Activated naive CD8-positive, alpha-beta T cell treated with anti-CD3 and anti-CD28 coated beads for 36 hours (primary cell): ENCODE measurements at places on chromosomes 6 and 20. TPM values are rescaled to one million over a fixed set of nuclear protein-coding genes. Genes with fewer than 3 reads are reported as not detected.

Gene CLPSL1
- not detected for total RNA-seq

Gene TGM2
- total RNA-seq: not detected

Gene TNFRSF6B
- total RNA-seq: not detected

Gene TTK
- 34.6 TPM for total RNA-seq

Gene LTB
- total RNA-seq: 273 TPM

Gene ATP6V1G2
- 1.5 TPM for total RNA-seq

Gene PRPH2
- total RNA-seq: not detected

DNA sequence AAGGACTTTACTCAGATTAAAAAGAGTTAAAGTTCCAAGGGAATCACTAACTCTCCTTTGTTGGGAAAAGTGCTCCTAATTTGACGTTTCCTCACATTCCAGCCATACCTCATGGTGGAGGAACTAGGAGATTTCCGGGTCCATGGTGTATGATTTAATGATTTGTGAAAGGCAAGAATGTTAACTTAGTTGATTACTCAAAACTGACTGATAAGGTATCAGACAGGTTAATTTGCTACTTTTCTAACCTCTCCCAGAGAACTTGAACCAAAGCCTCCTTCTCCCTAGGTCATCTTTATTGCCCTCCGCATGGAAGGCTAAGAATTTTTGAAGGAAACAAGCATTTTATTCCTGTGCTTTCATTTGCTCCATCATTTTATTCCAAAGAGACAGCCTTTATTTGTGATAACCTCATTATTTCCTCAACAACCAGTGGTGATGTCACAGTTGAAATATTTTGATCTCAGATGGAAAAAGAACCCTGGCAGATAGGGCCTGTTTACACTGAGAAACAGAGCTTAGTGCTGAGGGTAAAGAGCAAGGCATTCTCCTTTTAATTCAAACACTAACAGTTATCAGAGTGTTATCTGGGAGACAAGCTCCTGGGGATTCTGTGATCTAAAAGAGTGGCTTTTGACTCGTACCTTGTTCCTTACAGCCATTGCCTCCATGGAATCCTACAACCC, 57.4 kb upstream of the BMP2 start:
- peaks cover 6% of the 10 kb centered on the region for H3K27me3 ChIP-seq
- DNase-seq: no peak
- H3K36me3 ChIP-seq: no peaks in the 10 kb centered on the region
- H3K27ac ChIP-seq: no peak overlapping the region
- no peaks in the 10 kb centered on the region for H3K4me1 ChIP-seq

DNA sequence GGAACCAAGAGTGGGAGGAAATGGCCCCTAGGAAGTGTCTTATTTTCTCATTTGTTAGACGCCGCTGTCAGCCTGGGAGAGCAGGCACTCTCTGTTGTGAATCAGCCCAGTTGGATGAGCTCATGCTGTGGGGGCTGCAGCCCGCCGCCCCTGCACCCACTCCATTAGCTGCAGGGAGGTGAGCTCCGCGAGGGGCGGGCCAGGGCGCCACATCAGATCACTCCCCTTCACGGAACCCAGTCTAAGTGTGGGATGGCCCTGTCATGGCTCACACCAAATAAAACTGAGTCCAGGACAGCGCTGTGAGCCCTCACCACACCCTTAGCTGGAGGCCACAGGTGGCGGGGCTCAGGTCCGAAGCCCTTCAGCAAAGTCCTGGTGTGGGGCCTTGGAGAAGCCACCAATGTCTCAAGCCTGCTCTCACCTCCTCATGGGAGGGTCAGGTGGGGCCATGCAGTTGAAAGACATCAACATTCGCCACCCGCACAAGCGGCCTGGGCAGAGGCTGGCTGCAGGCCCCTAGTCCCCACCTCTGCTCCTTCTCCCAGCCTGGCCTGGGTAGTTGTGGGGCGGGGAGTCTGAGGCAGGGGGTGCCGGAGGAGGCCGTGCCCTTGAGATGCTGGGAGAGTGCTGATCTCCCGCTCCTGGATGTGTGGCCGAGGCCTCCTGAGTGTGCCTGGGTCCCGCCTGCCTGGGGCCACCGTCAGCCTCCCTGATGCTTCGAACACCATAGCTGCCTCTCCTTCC, 66.2 kb upstream of the SLCO4A1 start:
- no peak overlapping the region for H3K27ac ChIP-seq
- H3K4me1 ChIP-seq: peaks cover 2% of the 10 kb centered on the region
- no peak for DNase-seq
- no peaks in the 10 kb centered on the region for H3K36me3 ChIP-seq
- H3K27me3 ChIP-seq: peaks cover 54% of the 10 kb centered on the region
- H3K4me3 ChIP-seq: no peak overlapping the region

DNA sequence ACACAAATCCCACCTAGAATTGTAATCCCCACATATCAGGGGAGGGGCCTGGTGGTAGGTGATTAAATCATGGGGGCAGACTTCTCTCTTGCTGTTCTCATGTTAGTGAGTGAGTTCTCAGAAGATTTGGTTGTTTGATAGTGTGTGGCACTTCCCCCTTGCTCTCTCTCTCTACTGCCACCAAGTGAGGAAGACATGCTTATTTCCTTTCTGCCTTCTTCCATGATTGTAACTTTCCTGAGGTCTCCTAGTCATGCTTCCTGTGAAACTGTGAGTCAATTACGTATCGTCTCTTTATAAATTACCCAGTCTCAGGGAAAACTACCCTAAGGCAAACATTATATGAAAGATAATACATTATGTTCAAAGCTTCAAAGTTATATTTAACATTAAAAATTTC, 1297.5 kb upstream of the CITED2 start:
- DNase-seq: no peak
- H3K27ac ChIP-seq: no peak overlapping the region
- peaks cover 3% of the 10 kb centered on the region for H3K4me1 ChIP-seq
- no peak overlapping the region for H3K4me3 ChIP-seq
- H3K27me3 ChIP-seq: no peaks in the 10 kb centered on the region

GRCh38 chr20:37316116-37316774, 26.8 kb downstream of the MANBAL start:
- peak overlapping the region; percentile 74 for H3K27ac ChIP-seq
- DNase-seq: peak; percentile 13
- H3K27me3 ChIP-seq: no peaks in the 10 kb centered on the region
- H3K4me3 ChIP-seq: no peak overlapping the region
- peaks cover 31% of the 10 kb centered on the region for H3K4me1 ChIP-seq

GRCh38 chr6:132612449-132613108, 11.5 kb downstream of the TAAR2 start:
- no peak for DNase-seq
- H3K36me3 ChIP-seq: no peaks in the 10 kb centered on the region
- H3K4me1 ChIP-seq: no peaks in the 10 kb centered on the region

DNA sequence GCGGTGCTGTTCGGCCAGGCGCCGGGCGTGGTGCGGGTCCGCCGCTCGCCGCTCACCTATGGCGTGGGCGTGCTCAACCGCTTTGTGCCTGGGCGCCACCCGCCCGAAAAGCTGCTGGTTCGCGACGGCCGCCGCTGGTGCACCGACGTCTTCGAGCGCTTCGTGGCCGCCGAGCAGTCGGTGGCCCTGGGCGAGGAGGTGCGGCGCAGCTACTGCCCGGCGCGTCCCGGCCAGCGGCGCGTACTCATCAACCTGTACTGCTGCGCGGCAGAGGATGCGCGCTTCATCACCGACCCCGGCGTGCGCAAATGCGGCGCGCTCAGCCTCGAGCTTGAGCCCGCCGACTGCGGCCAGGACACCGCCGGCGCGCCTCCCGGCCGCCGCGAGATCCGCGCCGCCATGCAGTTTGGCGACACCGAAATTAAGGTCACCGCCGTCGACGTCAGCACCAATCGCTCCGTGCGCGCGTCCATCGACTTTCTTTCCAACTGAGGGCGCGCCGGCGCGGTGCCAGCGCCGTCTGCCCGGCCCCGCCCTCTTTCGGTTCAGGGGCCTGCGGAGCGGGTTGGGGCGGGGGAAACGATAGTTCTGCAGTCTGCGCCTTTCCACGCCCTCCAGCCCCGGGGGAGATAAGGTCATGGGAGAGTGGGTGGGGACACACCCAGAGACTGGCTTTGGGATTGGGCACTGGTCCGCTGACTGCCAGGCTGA, 15.7 kb downstream of the ADISSP start:
- peak overlapping the region; percentile 53 for H3K4me3 ChIP-seq
- H3K27ac ChIP-seq: no peak overlapping the region

- H3K36me3 ChIP-seq: no peaks in the 10 kb centered on the region
- H3K4me3 ChIP-seq: no peak overlapping the region
- H3K27me3 ChIP-seq: no peaks in the 10 kb centered on the region
- DNase-seq: no peak
- H3K4me1 ChIP-seq: no peaks in the 10 kb centered on the region
Observed at GRCh38 chr20:24441661-24442060, 27.8 kb upstream of the SYNDIG1 start.

- no peak for DNase-seq
- no peak overlapping the region for H3K27ac ChIP-seq
- H3K4me1 ChIP-seq: peaks cover 11% of the 10 kb centered on the region
- H3K27me3 ChIP-seq: no peaks in the 10 kb centered on the region
- peaks cover 3% of the 10 kb centered on the region for H3K36me3 ChIP-seq
- no peak overlapping the region for H3K4me3 ChIP-seq
Observed at GRCh38 chr6:13234130-13234529, 94.2 kb downstream of the TBC1D7 start.

DNA sequence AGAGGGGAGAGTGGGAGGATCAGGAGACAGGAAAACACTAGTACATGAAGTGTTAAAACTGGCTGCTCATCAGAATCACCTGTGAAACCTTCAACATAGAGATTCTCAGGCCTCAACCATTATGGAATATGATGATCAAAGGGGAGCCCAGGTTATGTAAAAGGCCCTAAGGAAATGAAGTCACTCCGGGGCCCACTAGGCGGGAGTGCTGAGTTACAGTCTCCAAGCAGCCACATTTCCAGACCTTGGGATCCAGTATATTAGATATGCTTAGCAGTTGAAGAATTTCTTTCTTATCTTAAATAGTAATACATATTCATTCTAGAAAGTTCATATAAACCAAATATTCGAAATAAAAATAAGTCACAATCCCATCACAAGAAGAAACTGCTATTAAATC, 476.3 kb downstream of the PRKN start:
- H3K4me1 ChIP-seq: no peaks in the 10 kb centered on the region
- H3K36me3 ChIP-seq: peaks cover 2% of the 10 kb centered on the region
- no peaks in the 10 kb centered on the region for H3K27me3 ChIP-seq
- DNase-seq: no peak
- no peak overlapping the region for H3K27ac ChIP-seq
- no peak overlapping the region for H3K4me3 ChIP-seq

GRCh38 chr6:24492475-24492874, 2.3 kb upstream of the ALDH5A1 start:
- no peaks in the 10 kb centered on the region for H3K27me3 ChIP-seq
- H3K4me3 ChIP-seq: no peak overlapping the region
- DNase-seq: no peak
- no peak overlapping the region for H3K27ac ChIP-seq
- peaks cover 17% of the 10 kb centered on the region for H3K36me3 ChIP-seq
- peaks cover 13% of the 10 kb centered on the region for H3K4me1 ChIP-seq
